ENCODE measurements at places on chromosomes 5 and 9.

DNA sequence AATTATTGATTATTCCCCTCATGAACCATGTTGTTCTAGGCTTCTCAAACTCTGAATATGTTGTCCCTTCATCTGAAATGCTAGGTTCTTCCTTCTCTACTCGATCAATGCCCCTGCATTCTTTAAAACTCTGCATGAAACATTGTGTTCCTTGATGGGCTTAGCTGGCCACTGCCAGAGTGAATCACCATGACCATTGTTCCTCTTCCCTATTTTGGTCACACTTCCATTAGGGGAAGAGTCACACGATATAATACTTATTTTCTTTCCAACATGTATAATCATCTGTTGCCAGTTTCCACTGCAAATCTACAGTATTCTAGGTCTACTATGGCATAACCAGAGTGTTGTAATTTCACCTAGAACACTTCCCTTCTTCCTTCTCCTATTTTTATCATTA lies 247.9 kb downstream of the TRPM3 start:
- DNase-seq = no peak

- DNase-seq = no peak
These were observed 40.2 kb upstream of the CYFIP2 start for GRCh38 chr5:157225469-157226422.

GRCh38 chr5:74334062-74334761 lies 306.3 kb downstream of the ENC1 start:
- DNase-seq = no peak

- no peak for DNase-seq
These were observed 4.6 kb upstream of the ZNF608 start for GRCh38 chr5:124751031-124751430.

GRCh38 chr9:72649127-72649442 lies 127.7 kb downstream of the TMC1 start:
- DNase-seq = no peak

GRCh38 chr5:112063856-112064255 lies 306.9 kb upstream of the NREP start:
- DNase-seq = no peak

DNA sequence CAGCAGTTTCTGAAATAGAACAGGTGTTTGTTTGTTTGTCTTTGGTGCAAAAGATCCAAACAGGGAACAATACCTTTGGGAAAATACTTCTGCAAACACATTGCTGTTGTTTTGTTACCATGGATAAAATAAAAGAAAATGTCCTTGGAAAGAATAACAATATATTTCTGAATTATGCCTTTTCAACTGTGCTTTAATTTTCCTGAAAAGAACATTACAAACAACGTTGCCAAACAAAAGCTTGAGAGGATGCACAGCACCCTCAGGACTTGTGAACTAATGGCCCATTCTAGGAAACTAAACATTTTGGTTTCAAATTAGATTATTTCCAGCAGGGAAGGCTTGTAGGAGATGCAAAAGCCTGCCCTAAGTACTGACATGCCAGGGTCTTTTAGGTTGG lies 967.2 kb downstream of the TLE4 start:
- DNase-seq = no peak

DNA sequence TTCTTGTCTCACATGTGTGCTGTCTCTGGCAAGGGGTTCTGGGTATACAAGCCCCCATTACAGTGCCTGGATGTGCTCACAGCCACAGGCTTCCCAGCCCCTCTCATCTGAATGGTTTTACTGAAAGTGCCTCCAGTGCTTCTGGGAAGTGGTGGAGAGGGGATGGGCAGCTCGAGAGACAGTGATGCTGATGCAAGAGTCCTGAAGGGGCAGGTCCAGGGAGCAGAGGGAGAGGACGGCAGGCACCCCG lies 93.5 kb downstream of the PHF2 start:
- no peak for DNase-seq

DNA sequence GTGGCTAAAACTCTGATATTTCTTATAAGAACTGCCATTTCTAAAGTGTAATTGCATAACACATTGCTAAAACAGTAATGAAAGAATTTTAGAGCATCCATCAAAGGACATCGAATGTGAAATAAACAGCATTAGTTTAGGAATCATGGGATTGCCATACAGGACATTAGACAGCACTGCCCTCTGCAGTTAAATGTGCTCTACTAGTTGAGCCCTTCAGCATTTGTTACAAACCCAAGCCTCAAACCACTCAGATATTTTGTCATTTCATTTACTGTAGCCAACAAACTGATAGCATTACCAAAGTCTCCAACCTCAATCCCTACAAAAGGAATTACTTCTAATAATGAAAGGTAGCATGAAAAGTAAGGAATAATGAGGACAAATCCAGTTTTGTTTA lies 116.8 kb upstream of the COX7C start:
- DNase-seq = no peak

- no peak for DNase-seq
These were observed 57.7 kb downstream of the MTMR12 start for GRCh38 chr5:32254881-32255539.

All from activated T-cell treated with anti-CD3 and anti-CD28 coated beads, Interleukin-2, amount 50 U/mL, for 48 hours (primary cell).